ENCODE measurements at places on chromosomes 6 and 20.

DNA sequence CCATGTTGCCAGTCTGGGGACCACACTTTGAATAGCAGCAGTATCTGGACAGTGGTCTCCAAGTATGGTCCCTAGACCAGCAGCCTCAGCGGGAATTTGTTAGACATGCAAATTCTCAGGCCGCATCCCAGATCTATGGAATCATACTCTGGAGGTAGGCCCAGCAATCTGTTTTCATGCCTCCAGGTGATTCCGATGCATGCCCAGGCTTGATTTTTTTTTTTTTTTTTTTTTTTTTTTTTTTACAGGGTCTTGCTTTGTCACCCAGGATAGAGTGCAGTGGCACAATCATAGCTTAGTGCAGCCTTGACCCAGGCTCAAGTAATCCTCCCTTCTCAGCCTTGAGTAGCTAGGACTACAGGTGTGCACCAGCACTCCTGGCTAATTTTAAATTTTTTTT lies 682 bp upstream of the SLA2 start:
- DNase-seq = no peak

GRCh38 chr20:8216375-8217200 lies 84.5 kb downstream of the PLCB1 start:
- no peak for DNase-seq

- DNase-seq = no peak
These were observed 95.3 kb downstream of the TAF4 start for GRCh38 chr20:61970357-61970756.

DNA sequence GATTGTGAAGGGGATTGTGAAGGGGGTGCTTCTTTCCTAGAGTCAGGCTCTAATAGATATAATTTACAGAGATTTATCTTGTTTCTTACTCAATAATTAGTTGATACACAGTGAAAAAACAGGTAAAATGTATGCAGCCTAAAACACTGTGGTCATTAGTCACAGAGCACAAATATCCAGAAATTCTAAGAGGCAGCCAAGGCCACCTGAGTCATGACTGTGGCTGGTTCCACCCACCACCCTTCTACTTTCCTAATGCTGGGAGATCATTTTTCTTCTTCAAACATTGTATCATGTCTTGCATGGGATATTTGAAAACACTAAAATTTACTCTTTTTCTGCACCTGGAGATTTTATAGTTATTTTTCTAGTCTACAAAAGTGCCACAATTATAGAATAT lies 181.6 kb downstream of the OTOR start:
- DNase-seq = no peak

DNA sequence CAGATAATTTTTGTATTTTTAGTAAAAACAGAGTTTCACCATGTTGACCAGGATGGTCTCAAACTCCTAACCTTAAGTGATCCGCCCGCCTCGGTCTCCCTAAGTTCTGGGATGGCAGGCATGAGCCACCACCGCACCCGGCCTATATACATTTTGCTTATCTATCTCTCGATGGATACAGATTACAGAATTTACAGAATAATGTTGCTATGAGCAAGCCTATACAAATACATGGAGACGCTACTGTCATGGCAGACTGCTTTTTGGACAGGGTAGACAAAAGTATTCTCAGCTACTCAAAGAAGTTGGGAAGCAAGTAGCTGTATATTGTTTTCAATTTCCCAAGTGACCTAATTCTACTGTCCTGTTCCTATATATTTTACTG lies 1.6 kb downstream of the HSPA1L start:
- DNase-seq = no peak

- DNase-seq = no peak
These were observed 64.6 kb downstream of the RWDD2A start for GRCh38 chr6:83257791-83258190.

DNA sequence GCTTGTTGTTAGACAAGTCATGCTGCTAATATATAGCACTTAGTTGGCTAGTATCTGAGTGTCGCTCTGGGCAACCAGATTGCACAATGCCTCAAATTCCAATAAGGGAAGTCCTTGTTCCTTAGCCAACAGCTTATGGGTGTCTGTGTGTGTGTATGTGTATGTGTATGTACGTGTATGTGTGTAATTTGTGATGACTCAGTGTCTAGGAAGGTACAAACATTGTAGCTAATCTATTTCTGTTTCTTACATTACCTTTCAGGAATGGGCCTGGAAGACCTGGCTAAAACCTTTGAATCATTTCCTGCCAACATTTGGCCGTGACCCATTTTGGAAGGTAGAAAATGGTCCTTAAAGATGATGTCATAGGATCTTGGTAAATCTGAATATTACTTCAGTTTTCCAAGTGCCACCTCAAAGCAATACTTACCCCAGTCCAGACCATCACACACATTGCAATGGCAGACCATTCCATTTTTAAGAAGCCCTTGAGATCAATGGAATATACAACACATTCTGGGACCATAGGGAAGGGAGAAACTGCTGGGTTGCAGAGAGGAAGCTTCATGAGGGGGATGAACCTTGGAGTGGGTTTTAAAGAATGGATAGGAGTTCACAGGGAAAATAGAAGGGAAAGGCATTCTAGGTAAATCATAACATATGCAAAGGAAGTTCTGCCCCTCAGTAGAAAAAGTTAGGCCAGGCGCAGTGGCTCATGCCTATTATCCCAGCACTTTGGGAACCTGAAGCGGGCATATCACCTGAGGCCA lies 25.1 kb downstream of the NEDD9 start:
- DNase-seq = no peak

- no peak for DNase-seq
These were observed 90.4 kb downstream of the COL12A1 start for GRCh38 chr6:75115481-75115880.

DNA sequence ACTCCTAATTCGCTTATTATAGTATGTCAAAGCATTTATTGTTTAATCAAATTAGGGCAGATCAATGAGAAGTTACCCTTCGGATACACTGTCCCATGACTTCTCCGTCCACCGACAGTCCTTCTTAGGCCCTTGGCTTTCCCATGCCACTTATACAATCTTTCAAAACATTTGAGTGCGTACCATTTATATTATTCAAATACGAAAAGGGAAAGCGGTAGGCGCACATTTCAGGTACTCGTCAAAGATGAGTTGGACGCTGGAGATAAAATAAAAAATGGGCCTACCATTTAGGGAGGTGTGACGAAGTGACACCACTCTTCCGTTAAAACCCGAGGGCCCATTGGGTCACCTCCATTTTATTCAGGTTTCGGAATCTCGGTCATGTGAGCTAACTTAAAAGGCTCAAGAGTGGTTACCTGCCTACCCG lies 542 bp upstream of the AFG1L start:
- no peak for DNase-seq

GRCh38 chr6:163405412-163406309 lies 8.9 kb upstream of the QKI start:
- DNase-seq = no peak
